ENCODE measurements at places on chromosomes 12 and 14.

DNA sequence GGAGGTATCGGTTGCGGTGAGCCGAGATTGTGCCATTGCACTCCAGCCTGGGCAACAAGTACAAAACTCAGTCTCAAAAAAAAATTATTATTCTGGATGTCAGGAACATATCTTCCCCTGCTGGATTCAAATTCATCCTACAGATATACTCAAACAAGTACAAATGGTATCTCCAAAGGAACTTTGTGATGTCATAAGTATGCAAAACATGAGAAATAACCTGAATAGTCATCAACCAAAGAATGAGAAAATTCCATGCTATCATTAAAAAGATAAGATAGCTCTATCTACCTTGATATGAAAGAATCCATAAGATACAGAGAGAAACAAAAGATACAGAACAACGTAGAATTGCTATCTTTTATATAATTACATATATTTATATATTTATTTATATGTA lies 67.7 kb downstream of the EEA1 start:
- no peak for DNase-seq

DNA sequence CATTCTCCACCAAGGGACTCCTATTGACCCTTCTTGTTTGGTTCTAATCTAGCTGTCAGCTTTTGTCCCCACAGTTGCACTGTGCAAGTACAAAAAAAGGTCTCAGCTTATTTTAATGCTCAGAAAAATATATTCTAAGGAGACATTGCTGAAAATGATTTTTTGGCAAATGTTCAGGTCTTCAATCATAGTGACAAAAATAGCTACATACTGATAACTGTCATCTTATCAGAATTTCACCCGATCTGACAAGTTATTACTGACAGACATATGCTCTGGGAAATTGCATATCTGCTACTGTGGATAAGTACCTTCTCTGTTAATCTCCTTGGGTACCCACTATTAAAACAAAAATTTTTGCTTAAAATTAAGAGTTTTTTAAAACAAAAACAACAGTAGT lies 263.6 kb downstream of the FLRT2 start:
- DNase-seq: no peak

GRCh38 chr12:121048442-121048841 lies 9.4 kb upstream of the OASL start:
- DNase-seq: no peak

DNA sequence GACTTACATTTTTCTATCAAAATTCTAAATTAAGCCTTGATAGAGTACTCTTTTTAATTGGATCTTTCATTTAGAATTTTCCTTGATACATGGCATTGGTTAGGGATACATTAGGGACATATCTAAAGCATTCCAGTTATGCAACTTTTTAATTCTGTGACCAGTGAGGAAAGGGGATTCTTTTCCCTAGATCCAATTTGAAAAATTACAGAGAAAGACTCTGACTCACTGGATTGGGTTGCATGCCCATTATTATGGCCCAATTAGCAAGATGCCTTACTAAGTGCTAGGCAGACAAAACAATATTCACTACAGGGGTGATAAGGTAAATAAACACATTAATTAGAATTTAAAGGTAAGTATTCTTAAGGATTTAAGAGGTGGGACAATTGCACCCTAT lies 5.2 kb upstream of the RAD52 start:
- DNase-seq: no peak

DNA sequence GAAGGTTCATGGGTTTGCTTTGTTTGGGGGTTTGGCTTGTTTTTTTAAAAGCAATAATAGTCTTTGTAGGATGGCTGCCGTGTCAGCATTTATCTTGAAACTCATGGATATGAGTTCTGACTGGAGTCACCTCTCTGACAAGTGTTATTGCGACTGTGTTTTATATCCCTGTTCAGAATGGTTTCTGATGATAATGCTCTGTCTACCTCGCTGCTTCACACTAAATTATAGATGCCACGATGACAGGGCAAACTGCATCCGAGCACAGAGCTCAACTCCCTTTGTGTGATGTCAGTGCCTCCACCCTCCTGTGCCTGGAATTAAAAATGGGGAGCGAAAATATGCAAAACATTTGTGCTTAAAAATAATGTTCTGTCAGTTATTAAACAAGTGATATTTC lies 250.8 kb downstream of the EGLN3 start:
- DNase-seq: no peak

DNA sequence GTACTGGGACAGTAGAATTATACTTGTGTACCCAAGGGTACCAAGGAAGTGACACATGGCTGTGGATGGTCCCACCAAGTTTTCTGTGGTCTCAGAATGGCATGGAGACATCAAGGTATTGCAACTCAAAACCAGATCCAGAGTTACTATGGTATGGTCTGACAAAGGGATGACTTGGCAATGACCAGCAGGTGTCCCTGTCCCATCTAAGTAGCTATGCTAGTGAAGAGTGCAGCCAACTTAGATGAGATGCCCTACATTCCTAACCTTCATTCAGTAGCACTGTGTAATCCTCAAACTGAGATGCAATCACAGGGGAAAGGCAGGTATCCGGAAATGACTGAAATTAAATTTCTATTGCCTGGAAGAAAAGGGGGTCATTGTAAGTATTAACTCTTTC lies 188.7 kb upstream of the TMEM260 start:
- DNase-seq: no peak

GRCh38 chr12:18290386-18290785 lies 29.1 kb downstream of the PIK3C2G start:
- no peak for DNase-seq

DNA sequence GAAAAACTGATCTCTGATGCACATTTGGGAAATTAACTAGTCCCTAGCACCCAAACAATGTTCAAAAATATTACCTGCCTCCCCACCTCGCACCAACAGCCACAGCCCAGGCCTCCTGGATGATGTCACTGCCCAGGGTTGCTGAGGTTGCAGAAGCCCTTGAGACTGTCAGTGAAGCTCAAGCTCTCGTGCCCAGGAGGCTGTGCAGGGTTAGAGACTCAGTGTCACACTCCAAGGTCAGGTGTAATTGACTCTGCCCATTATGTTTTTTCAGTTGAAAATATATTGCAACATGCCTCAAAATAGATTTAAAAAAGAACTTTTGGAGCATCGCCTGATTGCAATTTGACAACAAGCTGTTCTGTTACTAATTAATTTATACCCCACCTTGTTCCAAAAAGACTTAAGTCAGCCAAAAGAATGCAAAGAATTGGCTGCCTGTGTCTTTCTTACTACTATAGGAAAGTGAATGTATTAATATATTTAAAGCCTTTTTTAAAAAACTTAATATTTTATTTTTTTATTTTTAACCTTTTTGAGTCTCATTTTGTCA lies 72.3 kb downstream of the CMAS start:
- no peak for DNase-seq

DNA sequence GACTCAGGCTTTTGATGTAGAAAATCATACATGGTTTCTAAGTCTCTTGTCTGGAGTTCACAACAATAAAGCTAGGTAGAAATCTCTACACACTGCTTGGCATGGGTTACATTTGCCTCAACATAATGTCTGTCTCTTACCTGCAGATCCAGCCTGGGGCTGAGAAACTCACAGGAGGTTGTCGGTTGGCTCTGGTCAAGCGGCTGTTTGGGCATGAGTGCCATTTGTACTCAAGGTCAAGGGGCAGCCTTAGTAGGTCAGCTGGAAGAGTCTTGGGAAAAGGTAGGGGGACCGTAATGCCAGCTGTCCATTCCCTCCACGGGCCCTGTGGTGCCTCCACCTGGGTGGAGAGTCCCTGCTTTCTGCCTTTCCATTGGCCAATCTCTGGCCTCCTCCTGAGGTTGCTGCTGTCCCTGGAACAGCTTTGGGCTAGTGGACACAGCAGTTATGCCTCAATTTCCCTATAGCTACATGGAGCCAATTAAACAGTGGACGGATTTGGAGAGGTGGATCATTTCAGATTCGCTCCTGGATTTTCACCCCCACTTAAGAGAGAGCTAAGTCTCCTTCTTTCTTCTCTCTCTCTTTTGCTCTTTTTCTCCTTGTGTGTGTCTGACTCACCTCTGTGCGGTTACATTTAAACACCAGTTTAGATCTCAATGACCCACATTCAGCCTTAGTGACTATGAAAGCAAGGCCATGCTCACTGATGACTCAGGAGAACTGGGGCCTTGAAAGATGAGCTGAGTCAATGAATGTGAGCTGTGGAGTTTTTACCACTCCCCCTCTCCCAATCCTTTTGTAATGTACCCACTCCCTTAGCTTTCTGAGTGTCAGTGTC lies 132.8 kb upstream of the HIF1A start:
- no peak for DNase-seq

- DNase-seq: no peak
Measured at GRCh38 chr14:72810201-72810600, 83.7 kb downstream of the DPF3 start.

DNA sequence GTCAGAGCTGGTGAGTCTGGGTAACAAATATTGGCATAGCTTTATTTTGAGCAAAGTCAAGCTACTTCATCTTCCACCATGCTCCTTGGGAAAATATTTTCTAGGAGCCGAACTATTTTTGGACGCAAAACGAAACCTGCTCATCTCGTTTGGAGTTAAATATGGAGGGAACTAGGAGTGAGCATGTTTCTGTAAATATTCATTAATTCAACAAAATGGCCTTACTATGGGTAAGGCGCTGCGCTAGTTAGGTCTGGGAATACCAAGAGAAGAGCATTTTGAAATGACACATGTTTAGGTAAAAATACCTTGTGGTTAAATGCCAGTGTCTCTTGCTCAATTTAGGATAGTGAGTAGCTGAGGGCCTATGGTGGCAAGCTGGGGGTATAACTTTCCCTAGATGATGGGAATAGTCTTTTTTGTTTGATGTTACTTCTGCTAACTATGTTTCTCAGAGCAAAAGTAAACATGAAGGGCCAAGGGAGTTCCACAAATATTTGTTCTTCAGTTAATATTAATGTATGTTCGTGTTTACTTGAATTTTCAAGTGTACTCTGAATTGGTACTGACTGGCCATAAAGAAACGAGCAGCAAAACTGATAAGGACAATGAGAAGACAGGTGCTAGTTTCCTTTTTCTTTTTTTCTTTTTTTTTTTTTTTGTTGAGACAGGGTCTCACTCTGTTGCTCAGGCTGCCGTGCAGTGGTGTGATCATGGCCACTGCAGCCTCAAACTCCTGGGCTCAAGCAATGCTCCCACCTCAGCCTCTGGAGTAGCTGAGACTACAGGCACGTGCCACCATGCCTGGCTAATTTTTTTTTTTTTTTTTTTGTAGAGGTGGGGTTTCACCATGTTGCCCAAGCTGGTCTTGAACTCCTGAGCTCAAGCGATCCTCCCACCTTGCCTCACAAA lies 77.7 kb downstream of the MAP1LC3B2 start:
- DNase-seq: no peak

DNA sequence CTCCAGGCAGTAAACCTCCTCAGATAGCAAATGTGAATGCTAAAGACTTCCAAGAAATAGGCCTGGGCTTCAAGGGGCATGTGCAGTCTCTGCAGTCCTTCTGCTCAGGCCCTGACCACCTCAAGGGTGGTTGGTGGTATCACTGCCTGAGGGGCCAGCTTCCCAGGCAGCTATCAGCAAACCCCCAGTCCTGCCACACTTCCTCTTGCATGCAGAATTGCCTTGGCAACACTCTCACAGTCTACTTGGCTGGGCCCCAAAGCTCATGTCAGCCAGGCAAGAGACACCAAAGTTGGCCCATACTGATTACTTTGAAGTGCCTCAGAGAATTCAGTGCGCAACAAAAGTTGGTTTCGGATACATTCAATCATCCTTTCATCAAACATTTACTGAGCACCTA lies 3.5 kb upstream of the ASB8 start:
- no peak for DNase-seq

GRCh38 chr14:96739200-96739910 lies 57.8 kb upstream of the VRK1 start:
- DNase-seq: no peak

GRCh38 chr14:98489115-98489514 lies 782.9 kb downstream of the BCL11B start:
- no peak for DNase-seq

DNA sequence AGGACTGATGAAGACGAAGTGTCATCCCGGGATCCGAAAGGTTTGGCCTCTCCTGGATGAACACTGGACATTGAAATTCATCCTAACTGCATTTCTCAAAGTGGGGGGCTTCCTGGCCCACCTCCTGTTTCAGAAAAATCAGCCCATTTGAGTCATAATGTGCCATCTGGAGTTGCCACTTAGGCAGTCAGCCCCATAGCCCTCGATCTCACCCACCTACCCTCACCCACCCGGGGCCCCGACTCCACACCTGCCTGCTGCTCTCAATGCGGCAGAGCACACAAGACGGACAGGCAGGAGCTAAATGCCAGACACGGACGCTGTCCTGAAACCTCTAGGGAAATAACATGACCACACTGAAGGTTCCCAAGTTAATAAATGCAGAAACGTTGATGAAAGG lies 12.6 kb downstream of the DLK1 start:
- DNase-seq: no peak

DNA sequence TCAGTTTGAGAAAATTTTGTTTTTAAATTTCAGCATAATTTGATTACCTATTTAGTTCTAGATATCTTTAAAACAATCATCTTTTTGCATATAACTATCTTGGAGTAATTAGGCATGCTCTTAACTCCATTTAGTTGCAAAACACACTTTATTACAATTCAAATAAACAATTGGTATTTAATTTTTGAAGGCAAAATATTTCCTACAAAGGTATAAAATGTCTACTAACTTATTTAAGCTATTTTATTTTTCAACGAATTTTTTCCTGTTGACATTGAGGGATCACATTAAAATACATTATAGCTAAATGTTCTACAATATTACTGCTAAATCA lies 8.3 kb downstream of the FOXA1 start:
- no peak for DNase-seq

DNA sequence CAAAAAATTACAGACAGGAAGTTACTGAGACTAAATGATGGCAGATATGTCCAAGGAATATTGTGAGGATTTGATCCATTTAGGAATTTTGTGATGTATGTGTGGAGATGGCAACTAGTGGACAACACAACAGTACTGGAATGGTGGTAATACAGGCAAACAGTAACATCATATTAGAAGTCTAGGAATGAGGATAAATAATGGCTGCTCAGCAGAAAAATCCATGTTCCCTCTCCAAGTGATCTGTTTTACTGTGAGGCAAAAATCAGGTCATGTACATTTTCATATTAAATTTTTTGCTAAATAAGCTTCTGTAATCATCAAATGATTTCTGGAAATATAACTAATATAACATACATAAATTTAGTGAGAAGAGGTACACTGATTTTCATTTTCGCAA lies 108.4 kb downstream of the MED13L start:
- DNase-seq: no peak

- no peak for DNase-seq
Measured at GRCh38 chr14:100989924-100990323, 86.4 kb upstream of the RTL1 start.

- DNase-seq: no peak
Measured at GRCh38 chr14:61116369-61116768, 135.3 kb downstream of the SLC38A6 start.

Data from GM10248 (cell line).